ENCODE measurements at places on chromosomes 2 and 18. TPM values are rescaled to one million over a fixed set of nuclear protein-coding genes. Genes with fewer than 3 reads are reported as not detected.
A peak's percentile ranks its signal among the peaks of the same experiment; 100 is the strongest.

DNA sequence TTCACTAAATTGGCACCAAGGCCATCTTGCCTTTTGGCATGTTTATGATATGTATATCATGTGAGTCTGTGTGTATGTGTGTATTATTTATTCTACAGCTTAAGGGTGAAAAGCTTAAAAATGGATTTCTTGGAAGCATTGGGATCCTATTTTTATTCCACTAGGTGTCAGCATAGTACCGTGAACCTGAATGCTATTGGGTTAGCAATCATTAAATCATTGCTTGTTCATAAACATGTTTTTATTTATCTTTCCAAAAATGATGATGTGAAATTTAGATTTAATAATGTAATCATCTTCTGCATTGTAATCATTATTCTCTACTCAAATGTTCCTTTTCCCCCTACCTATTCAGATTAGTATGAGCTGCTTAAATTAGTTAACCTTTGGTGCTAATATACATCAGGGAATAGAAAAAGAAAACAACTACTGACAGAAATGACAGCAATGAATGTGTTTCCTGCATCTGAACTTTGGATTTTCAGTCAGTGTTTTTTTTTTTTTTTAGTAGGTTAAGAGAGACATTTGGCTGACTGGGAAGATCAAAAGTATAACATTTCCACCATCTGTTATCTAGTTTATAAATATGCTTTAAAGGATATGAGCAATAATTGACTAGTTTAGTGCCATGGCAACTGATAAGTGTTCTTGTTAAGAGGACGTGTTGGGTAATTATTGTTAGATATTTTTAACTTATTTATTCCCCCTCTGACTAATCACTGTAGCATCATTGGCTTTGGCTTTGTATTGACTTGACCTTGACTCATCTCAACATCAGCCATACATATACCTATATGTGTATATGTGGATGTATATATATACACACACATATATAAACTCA lies 14.1 kb upstream of the ZSWIM2 start:
- no peak for DNase-seq

GRCh38 chr2:127857265-127857808 lies 618 bp downstream of the POLR2D start:
- DNase-seq = no peak

ZNF532 gene
- 114 TPM for total RNA-seq

- no peak for DNase-seq
Observed at GRCh38 chr18:13003466-13003896, 12.3 kb downstream of the CEP192 start.

DNA sequence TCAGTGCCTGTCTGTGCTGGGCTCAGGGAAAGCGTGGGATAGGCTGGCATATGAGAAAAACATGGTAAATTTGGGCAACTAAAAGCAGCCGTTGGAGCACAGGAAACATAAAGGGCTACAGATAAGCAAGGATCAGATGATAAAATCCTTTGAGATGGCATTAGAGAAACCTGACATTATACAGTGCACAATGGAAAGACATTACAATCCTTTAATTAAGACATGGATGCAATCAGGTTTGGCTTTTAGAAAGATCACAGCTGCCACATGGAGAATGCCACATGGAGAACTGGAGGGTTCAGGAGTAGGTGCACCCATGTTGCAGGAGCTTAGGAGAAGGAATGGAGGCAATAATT lies 117.3 kb downstream of the CDC42EP3 start:
- no peak for DNase-seq

GRCh38 chr2:71419145-71419544 lies 34.2 kb upstream of the DYSF start:
- no peak for DNase-seq

- peak; percentile 13 for DNase-seq
Observed at GRCh38 chr2:128797092-128797491, 478.4 kb upstream of the HS6ST1 start.

EN1 gene
- not detected for total RNA-seq

DNA sequence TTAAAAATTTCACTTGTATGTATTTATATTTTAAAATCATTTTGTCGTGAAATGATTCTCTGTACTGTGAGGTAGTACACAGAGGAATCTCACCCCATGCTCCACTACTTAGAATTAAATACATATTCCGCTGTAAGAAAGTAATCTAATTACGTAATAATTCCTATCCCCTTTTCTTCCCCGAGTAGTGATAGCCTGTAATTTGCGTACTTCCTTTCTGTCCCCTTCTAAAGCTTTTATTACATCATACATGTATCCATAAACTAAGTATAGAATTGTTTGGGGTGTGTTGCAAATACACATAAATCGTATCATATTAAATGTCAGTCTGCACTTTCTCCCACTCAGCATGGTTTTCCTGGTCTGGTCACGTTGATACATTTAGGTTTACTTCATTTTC lies 12.4 kb upstream of the CHCHD5 start:
- DNase-seq = no peak
